ENCODE measurements at places on chromosomes 5 and 9. TPM values are rescaled to one million over a fixed set of nuclear protein-coding genes. Genes with fewer than 3 reads are reported as not detected.

The C9orf50 gene
- 0.23 TPM for total RNA-seq

The CBY3 gene
- 0.46 TPM for total RNA-seq

The PDCD1LG2 gene
- total RNA-seq, result 0.23 TPM

The NUTM2F gene
- not detected for total RNA-seq

The NMUR2 gene
- not detected for total RNA-seq

The LURAP1L gene
- total RNA-seq, result 4.6 TPM

The SLCO6A1 gene
- total RNA-seq, result not detected

The C5orf58 gene
- not detected for total RNA-seq

The MEIKIN gene
- total RNA-seq, result 0.46 TPM

The RECK gene
- total RNA-seq, result 9.0 TPM

The RANBP17 gene
- total RNA-seq, result 189 TPM

The ACTBL2 gene
- total RNA-seq, result not detected

The ATOSB gene
- 19.4 TPM for total RNA-seq

The PCDHB5 gene
- 11.1 TPM for total RNA-seq

The SLC34A3 gene
- total RNA-seq, result not detected

The FOXE1 gene
- total RNA-seq, result not detected

The KCNIP1 gene
- total RNA-seq, result 51.2 TPM

The IFNA2 gene
- total RNA-seq, result not detected

The RNF14 gene
- total RNA-seq, result 79.4 TPM

The RNF44 gene
- total RNA-seq, result 12.7 TPM

The FABP6 gene
- total RNA-seq, result 14.8 TPM
